HFFc6 (cell line): ENCODE measurements at places on chromosomes 2 and 18. TPM values are rescaled to one million over a fixed set of nuclear protein-coding genes. Genes with fewer than 3 reads are reported as not detected.

The LYG1 gene
- 0.23 and 0.34 TPM in 2 replicates for total RNA-seq

The ITPRIPL1 gene
- total RNA-seq, result 0.36 to 1.1 TPM (median 1.00 TPM) in 3 replicates

The NEB gene
- total RNA-seq, result under 0.01 TPM in 1 of 3 replicates, not detected in the others

The ADCY3 gene
- total RNA-seq, result 54.9 to 70.4 TPM (median 68.6 TPM) in 3 replicates

- no peak for DNase-seq
Measured at GRCh38 chr2:10297191-10297830, 5.4 kb upstream of the HPCAL1 start.

The LRP1B gene
- not detected in 3 replicates for total RNA-seq

GRCh38 chr2:228655331-228655730 lies 473.8 kb upstream of the SPHKAP start:
- no peak for DNase-seq

- peak; percentile 52 for DNase-seq
Measured at GRCh38 chr2:190948671-190949070, 65.3 kb downstream of the STAT1 start.

DNA sequence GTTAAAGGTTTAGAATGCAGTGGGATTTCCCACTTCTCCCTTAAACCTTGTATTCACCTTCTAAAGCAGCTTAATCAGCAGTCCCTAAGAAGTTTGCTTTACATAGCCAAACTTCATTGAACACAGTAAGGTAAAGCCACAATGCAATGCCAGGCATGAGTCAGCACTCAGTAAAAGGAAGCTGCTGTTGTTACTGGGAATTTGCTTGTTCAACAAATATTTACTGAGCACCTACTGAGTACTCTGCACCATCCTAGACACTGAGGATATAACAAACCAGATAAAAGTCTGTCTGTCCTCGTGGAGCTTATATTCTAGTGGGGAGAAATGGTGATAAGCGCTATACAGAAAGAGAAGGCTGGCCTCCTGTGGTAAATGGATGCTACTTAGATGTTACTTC lies 162.7 kb downstream of the PKP4 start:
- peak; percentile 46 for DNase-seq

GRCh38 chr2:109721135-109721534 lies 73.0 kb upstream of the RGPD5 start:
- DNase-seq, result no peak

The MAP3K20 gene
- 129 to 134 TPM (median 132 TPM) in 3 replicates for total RNA-seq

The COL4A3 gene
- not detected in 3 replicates for total RNA-seq

The NOL4 gene
- total RNA-seq, result not detected in 3 replicates

The POTEI gene
- total RNA-seq, result not detected in 2 replicates

The UGT1A5 gene
- total RNA-seq, result not detected in 3 replicates

DNA sequence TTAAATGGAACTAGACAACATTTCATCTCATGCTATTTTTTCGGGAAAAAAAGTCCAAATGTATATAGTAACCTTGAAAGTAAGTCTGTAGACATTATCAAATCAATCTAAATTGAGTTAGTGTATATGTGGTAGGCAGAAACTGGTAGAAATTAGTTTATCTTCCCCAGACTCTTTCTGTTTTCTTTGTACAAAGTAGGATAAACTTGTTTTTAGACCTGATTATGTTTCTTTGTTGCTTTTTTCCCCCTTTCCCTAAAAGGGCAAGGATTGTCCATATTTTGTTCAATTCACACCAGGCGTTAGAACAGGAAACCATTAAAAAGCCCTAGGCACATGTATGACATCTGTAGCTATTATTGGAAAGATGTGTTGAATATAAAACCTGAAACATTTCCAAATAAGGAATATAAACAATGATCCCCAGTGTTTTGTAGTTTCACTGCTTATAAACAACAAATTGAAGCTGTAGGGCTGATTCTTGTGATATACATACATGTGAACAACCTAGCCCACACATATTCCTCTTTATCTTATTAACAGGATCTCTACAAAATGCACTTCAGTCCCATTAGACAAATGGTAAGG lies 528.3 kb downstream of the PARD3B start:
- DNase-seq, result no peak

- DNase-seq, result no peak
Measured at GRCh38 chr2:10300328-10300920, 2.3 kb upstream of the HPCAL1 start.

DNA sequence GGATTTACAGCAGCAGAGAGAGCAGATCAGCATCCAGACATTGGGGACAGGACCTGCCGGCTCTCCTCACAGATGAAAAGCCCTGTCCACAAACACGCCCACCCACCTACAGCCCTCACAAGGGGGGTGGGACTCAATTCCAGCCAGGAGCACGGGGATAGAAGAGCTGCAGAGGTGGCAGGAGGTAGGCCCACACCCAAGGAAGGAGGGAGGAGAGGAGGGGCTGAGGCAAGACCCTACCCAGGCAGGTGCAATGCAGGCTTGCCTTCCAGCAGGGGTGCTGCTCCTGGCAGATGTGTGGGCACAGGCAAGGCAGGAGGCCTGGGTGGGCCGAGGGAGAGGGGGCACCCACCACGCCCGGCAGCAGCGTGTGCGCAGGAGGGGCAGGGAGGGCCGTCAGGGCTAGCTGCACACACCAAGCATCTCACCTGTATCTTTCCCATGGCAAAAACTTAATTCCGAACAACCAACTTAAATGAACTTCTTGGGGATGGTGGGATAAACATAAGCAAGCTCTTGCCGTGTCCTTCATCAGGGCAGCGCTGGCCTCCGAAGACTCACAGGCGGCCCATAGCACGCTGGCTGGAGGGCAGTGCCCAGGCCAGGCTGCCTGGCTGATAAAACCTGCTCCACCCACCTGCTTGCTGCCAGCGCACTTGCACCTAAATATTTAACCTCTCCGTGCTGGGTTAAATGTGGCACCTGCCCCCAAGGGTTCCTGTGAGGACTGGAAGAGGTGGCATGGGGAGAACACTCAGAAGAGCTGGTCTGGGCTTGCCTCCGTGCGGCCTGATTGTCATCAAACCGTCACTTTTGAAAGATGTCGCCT lies 219.5 kb downstream of the HDAC4 start:
- DNase-seq, result no peak

DNA sequence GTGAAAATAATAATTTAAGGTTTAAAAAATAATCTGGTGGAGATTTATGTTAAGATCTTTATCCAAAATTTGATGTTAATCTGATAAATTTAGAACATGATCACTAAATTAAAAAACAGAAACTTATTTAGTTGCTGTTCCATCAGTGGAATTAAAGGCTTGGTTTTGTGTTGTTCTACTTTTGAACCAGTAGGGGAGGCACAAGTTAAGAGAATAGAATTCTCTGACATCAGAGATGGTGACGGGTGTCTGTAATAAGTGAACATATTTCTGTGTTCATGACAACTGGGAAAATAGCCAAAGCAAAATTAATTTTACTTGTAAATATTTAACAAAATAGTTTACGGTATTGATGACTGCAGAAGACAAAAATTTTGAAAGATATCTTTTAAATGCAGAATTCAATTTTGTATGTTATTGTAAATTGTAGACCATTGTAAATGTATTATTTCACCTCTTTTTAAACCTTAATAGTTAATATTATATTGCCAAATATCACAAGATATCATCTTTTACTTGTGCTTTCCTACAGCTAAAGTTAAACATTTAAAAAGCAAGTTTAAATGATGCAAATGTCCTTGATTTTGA lies 106.0 kb downstream of the UBR3 start:
- DNase-seq, result peak; percentile 19

The CKAP2L gene
- 10.6 to 28.5 TPM (median 21.5 TPM) in 3 replicates for total RNA-seq

The TLX2 gene
- 0.17 to 0.58 TPM (median 0.21 TPM) in 3 replicates for total RNA-seq

DNA sequence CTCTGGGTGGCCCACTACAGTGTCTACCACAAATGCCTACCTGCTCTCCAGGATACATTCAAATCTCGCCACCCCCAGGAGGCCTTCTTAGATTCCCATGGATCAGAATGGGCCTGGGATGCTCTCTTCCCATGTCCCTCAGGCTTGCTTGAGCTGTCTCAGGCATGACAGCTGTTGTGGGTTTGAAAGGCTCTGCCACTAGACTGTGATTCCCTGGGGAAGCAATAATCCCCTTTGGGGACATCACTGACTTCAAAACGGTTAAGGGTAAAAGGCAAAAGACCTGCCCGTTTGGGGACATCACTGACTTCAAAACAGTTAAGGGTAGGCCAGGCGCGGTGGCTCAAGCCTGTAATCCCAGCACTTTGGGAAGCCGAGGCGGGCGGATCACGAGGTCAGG lies 35.8 kb upstream of the ZNF516 start:
- no peak for DNase-seq

The RIT2 gene
- not detected in 2 replicates for total RNA-seq

The SLC40A1 gene
- not detected in 3 replicates for total RNA-seq

DNA sequence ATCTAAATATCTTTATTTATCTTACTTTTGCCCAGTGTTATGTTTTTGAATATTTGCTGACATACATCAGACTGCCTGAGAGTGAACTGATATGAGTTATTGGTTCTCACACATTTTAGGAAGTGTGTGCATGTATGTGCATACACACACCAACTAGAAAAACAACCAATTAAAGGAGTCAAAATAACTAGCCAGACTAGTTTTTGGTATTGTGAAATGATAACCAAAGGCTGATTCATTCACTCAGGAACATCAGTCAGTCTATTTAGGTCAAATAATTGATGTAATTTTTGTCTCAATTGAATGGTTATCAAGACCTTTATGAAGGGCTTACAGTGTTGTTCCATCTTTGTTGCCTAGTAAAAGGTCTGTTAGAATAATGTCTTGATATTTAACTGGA lies 369.3 kb upstream of the VRK2 start:
- DNase-seq, result no peak

- no peak for DNase-seq
Measured at GRCh38 chr2:105990624-105991023, 203.5 kb downstream of the UXS1 start.

DNA sequence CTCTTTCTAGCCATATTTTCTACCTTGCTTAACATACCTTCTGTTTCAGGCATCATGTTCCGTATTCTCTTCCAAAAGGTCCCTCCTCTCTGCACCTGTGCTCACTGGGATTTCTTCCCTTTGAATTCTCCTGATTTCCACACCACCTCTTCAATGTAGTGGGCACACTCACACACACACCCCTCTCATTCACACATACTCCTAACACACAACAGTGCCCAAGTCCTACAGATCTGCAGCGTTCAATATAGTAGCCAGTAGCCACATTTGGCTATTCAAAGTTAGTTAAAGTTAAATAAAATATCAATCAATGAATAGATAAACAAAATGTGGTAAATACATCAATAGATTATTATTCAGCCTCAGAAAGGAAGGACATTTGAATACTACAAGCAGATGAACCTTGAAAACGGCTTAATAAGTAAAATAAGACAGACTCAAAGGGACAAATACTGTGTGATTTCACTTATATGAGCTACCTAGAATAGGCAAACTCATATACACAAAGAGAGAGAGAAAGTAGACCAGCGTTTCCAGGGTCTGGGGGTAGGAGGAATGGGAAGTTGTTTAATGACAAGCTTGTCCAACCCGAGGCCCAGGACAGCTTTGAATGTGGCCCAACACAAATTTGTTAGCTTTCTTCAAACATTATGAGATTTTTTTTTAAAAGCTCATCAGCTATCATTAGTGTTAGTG lies 34.4 kb downstream of the MYCN start:
- DNase-seq, result no peak

The SRBD1 gene
- 9.5 to 10.8 TPM (median 9.9 TPM) in 3 replicates for total RNA-seq

DNA sequence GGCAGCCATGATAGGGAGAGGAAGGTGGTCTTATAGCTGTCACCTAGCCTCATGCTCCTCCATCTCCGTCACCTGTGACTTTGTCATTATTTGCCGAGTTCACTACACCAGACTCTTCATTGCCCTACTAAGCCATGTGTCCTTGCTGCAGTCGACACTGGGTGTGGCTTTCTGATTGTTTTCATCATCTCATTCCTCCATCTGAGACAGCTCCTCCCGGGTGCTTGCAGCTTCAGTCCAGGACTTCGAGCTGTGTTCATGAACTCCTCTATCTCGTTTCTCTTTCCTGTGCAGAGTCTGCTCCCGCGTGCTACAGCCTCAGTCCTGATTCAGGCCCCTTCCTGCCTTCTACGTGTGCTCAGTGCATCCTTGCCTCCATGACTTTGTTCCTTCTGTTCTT lies 295.1 kb upstream of the TNP1 start:
- DNase-seq, result no peak

DNA sequence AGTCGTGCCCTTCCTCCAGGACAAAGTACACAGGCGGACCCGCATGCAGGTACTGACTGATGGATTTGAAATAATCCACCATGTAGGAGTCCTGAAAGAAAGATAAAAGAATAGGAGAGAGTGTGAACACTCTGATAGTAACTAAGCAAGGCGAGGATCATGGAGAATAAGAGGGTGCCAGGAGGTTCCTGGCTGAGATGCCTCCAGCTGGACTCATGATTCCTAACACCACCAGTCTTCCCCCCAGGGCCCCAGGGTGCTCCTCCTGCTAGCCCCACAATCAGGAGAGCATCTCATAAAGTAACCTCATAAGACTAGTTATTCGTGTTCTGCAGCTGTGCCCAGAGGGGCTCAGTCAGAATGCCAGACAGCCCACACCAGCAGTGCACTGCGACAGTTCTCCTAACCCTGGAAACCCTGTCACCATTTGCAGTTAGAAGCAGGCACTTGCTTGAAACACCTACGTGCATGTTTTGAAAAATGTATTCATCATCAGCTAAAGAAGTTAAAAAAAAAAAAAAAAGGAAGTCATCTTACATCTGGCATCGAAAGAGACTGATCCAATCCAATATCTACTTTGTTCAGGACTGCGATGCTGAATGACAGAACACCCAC lies 36.7 kb downstream of the RMC1 start:
- DNase-seq, result no peak

- DNase-seq, result no peak
Measured at GRCh38 chr2:240253583-240254145, 113.2 kb upstream of the OTOS start.

The CPO gene
- total RNA-seq, result not detected in 2 replicates

DNA sequence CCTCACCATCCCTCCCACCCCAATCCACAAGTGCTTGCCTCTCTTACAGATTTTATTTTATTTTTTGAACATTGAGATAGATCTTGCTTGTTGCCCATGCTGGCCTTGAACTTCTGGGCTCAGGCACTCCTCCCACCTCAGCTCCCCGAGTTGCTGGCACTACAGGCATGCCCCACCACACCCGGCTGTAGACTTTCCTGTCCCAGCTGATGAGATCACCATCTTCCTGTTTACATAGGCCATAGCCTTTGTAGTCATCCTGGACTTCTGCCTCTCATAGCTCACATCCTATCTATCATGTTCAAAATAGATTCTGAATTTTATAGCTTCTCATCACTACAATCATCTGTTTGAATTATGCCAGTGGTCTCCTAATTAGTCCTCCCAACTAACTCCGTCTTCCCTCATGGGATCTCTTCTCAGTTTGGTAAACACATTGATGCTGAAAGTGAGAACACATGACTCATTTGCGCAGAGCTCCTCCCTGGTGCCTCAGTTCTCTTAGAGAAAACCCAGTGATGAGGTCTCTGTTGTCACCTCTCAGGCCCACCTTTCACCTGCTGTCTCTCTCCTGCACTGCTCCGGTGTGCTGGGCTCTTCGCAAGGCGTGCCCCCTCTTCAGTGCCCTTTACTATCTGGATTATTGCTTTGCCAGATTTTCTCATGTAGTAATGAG lies 243.0 kb downstream of the ZNF407 start:
- DNase-seq, result peak; percentile 73

GRCh38 chr2:9310377-9310776 lies 103.8 kb downstream of the ASAP2 start:
- peak; percentile 89 for DNase-seq
